ENCODE measurements at places on chromosomes 7 and 10.

- no peak for DNase-seq
Measured at GRCh38 chr7:115094163-115094562, 172.3 kb downstream of the MDFIC start.

- DNase-seq: no peak
Measured at GRCh38 chr10:57142925-57143576, 782.0 kb upstream of the ZWINT start.

- no peak for DNase-seq
Measured at GRCh38 chr7:128829391-128830166, 627 bp upstream of the FLNC start.

DNA sequence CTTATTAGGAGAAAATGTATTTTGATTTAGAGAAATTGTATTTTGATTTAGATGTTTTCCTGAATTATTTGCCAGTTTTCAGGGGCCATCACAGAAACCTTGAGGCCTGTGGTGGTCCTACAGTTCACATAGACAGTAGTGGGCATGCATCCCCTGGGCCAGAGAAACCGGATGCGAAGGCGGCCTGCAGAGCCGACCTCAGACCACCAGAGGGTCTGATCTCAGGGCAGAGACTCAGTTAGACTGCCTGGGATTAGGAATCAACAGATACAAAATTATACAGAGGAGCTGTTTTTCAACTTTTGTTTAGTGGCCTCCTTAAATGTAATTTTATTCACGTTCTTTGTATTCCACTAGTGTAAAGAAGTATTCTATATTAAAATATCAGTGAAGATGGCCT is 158.4 kb downstream of the PAXIP1 start:
- DNase-seq: no peak

DNA sequence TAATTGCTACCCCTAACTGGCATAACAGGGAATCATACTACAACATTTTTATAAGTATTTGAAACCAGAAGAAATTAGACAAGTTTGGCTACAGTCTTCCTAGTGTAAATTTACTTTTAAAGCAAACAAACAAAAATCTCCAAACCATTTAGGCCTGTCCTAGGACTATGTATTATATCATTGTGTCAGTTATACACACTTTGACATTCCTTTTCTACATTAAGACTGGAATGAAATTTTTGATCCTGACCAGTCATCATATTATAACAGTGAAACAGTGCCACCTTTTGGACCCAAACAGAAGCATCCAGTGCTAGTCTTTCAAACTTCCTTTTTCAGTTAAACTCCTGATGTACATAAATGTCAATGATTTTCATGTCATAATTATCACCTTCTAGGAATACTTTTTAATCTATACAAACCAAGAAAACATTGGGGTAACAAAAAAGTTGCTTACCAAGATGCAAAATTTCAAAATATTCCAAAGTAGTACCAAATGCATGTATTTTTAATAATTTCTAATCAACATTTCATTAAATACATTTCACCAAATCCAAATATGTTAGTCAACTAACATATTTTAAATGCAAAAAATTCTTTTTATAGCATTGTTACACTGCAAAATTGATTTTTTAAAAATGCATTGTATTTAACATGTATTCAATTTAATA is 75.7 kb downstream of the IMMP2L start:
- DNase-seq: no peak

DNA sequence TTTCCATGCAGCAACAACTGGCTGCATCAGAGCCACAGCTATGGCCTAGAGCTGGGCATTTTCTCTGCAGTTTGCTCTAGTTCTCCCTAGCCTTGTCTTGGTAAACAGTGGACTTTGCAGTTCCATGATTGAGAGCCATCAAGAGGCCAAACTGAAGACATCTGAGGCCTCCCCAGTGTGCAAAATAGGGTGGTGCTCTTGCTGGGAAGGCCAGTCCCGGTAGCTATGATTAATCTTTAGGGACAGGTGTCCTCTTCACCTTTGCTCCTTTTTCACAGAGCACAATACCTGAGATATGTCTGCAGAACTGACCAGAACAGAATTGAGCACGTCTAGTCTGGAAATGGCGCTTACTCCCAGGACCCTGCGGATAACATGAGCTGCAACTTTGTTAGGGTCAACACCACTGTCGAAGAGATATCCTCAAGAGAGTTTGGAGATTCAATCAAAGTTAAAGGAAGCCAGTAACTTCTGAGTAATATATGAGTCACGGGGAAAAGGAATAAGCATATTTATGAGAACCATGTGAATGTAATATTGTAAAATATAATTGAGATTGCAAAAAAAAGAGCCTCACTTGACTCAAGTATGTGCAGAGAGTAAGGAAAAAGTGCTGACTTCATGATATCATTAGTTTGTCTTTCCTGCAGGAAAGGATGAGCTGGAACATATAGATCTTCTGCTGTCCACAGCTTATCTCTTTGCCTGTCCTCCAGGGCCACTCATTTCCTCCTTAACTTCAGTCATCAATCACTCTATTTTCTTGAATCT is 76.7 kb downstream of the ANK3 start:
- no peak for DNase-seq

GRCh38 chr10:44385026-44385695 is at the start of gene CXCL12:
CXCL12 (minus strand) TSS chr10:44385097; CDS start chr10:44385005, 92 bp downstream.
- no peak for DNase-seq

- no peak for DNase-seq
Measured at GRCh38 chr10:85545874-85546273, 820.7 kb downstream of the GRID1 start.

DNA sequence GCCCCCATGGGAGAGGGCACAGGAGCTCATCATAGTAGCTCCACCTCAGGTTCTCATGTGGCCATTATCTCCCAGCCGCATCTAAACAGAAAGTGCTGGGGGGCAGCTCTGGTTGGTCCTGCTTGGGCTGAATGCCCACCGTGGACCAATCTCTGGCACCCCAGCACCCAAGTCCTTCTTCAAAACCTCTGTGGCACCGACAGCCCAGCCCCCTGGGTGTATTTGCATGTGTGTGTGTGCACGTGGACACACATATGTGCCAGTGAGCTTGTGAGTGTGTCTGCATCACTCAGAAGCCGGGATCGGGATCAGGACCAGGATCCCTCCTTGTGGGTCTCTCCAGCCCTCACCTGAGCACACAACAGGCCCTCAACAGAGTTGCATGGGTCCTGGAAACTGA is 68.2 kb downstream of the ALOX5 start:
- DNase-seq: no peak

GRCh38 chr7:74466196-74466813 is 12.6 kb downstream of the GTF2IRD1 start:
- no peak for DNase-seq

DNA sequence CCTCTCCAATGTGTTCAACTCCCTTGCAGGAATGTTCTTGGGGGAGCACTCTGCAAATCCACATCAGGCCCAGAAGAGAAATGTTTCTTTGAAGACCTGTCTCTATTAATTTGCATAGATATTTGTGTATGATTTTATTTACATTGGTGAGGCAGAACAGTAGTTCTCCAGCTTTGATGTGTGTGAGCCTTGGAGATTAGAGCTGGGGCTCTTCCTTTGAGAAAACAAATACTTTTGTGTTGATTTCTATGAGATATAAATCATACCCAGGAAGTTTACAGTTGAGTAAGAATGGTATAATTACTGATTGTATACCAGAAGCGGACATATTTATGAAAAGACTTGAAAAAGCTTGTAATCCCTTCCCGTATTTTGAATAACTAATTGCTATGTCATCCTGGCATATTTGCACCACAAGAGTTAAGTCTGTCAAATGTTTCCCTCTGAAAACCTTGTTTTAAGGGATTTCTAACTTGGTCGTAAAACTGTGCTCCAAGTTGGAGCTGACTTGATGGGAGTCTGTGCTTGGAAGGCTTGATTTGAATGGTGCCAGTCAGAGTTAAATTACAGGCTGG is 468.5 kb downstream of the LRMDA start:
- no peak for DNase-seq

DNA sequence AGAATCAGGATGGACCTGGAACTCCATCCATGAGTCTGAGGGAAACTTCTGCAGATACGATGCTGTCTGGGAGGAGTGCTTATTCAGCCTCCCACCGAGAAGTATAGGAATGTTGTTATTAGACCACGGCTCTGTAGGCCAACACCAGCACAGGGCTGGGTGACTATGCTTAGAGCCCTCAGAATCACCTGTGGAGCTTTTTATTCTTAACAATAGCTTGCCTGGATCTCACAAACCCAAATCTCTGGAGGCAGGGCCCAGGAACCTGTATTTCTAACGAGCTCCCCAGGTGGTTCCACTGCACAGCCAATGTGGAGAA is 55.6 kb upstream of the ARID5B start:
- no peak for DNase-seq

GRCh38 chr10:8065651-8066050 is 11.2 kb downstream of the GATA3 start:
- no peak for DNase-seq

DNA sequence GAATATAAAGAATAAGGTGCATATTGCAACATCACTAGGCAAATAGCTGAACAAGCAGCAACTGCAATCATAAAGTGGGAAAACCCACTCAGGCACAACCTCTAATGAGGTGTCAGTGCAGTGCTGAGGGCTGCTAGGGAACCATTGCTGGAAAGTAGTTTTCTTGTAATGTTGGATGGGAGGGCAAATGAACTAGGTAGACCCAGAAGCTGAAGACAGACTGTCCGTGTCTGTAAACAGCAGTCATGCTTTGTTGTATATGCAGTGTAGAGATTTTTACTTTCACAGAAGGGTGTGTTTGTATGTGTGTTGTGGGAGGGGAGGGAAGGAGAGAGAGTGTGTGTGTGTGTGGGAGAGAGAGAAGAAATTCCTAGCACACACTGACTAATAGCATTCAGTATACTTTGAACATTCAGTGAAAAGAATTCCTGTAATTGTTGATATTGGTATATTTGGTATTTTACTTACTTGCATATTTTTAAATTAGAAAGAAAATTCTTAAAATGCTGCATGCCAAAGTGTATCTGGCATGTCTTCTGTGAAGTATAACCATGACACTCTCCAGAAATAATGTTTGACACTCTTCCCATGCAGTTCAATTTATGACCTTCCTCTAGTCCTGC is 28.8 kb downstream of the ITGB8 start:
- DNase-seq: no peak

DNA sequence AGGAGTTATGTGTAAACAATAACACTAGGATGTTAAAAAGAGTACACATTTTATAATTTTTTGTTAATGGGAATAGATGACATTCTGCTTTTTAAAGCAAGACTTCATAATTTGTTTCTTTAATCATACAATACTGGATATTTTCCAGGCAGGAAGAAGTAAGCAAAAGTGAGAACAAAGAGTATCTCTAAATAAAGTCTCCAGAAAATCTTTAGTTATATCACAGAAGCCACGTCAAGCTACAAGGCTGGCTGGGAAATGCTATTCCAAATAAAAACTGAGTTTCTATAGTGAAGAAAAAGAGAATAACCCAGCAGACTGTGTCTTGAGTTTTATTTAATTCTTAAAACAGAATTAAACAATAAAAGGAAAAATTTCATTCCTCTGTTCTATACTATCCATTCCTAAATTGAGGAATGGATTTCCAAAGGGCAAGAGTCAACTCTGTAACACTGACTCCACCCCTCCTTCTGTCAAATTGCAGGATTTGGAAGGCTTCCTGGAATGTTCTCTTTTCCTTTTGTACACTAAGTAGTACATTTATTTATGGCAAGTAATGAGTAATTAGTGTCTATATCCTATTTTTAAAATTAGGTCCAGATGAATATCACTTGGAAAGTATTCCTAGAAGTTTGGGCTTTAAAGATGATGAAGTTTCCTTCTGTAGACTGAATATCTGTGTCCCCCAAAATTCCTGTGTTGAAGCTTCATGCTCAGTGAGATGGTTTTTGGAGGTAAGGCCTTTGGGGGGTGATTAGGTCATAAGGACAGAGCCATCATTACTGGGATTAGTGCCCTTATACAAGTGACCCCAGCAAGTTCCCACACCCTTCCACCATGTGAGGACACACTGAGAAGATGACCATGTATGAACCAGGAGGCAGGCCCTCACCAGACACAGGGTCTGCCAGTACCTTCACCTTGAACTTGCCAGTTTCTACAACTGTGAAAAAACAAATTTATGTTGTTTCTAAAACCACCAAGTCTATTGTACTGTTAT is 290.9 kb downstream of the CRPPA start:
- no peak for DNase-seq

DNA sequence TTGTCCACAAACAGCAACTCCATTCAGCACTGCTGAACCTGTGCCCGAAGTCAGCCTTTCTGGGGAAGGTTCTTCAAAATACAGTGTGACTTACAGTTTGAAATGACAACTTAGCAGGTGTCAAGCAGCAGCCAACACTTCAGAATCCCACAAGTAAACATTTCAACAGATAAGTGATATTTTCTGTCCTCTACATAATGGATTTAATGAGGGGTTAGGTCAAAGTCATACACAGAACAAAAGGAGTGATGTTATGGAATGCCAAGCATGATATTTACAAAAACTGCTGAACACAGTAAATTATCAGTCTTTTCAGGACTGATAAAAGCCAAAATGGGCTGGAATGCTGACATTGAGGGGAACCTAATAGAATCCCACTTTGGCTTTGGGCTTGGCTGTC is 77.6 kb upstream of the JAZF1 start:
- DNase-seq: no peak

GRCh38 chr7:30027740-30028215 is 434 bp upstream of the PLEKHA8 start:
- no peak for DNase-seq

- DNase-seq: no peak
Measured at GRCh38 chr10:86900955-86901354, 56.5 kb downstream of the MMRN2 start.

GRCh38 chr10:89074120-89074519 is 83.5 kb downstream of the FAS start:
- no peak for DNase-seq

DNA sequence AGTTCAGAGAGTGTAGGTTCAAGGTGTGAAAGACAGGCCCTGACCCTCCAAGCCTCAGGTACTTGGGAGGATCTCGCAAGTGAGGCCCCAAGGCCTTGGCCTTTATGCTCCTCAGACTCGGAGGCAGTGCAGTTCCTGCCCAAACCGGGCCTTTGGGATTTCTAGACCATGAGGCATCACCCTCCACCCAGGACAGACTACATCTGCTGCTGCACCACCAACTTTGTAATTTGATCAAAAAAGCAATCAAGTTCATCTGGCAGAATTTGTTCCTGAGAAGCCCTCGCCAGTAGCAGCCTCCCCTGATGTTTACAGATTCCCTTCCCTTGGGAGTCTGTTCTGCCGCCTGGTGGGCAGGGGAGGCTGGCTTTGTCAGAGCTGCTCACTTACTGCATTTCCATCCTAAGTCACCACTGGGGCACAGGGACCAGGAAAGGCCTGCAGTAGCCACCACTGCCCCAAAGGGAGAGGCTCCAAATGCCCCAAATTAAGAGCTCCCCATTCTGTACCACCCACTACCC is 2.1 kb downstream of the CAMK2G start:
- DNase-seq: no peak

Measured in NK-92 treated with Interleukin-12 subunit alpha and Interleukin-12 subunit beta, amount 100 ng/mL, for 24 hours (cell line).